ENCODE measurements at places on chromosomes 2 and 18.
A peak's percentile ranks its signal among the peaks of the same experiment; 100 is the strongest.

DNA sequence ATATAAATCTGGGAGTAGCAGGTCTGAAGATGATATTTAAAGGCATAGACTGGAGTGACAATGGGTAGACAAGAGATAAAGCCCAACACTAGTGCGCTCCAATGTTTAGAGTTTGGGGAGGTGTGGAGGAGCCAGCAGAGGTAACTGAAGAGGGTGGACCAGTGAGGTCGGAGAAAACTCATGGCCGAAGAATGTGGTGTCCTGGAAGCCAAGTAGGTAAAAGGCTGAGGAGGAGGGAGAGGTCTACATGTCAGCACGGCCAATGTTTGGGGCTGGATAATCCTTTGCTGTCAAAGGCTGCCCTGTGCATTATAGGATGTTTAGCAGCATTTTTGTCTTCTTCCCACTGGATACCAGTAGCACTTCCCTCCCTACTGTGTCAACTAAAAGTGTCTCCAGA is 78.8 kb upstream of the KCNE4 start:
- no peak for DNase-seq

DNA sequence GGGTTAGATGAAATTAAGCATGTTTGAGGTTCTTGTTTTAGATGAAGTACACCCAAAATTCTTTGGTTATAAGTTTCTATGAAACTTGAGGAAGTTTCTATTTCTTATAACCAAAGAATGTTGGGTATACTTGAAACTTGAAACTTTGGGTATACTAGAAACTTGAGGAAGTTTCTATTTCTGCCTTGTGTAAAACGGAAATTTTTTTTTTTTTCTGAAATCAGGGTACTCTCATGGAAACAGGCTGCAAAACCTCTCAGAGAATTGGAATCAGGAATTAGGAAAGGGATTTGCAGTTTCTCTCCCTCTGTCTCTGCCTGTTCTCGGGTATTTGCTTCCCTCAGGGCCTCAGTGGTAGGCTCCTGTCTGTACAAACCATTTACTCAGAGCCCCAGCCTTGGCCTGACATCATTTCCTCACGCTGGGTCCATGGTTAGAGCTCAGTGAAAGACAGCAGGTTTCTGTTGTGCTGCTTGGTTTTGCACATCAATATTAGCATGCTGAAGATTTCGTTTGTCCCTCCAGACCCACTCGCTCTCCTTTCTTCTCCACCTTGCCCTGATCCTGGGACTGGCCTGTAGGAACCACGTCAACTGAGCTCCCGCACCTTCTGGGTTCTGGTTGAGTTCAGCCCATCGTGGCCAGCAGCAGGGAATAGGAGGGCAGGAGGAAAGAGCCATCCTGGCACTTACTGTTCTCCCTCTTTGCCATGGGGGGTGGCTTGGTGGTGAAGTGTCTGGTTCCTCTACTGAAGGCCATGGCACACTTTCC is 106.4 kb downstream of the POLR1A start:
- peak; percentile 75 for DNase-seq

- no peak for DNase-seq
Measured at GRCh38 chr2:101151859-101152271, 683 bp upstream of the TBC1D8 start.

DNA sequence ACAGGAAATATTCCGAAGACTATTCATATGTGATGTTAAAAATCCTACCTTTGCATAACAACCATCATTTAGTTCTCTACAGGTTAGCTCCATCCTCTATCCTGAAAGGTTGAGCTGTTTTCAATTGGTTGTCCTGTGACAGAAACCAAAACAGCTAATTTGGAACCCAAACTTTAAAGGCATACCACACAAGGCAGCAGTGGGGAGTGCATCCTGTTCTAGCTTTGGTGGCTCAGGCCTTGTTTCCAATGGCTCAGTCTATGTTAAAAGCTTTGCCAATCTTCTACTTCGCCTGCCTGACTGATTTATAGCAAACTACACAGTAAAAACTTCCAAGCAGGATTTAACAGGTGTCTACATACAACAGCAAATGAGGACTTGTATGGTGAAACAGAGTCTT is 3.2 kb downstream of the CD226 start:
- peak; percentile 52 for DNase-seq

- DNase-seq = no peak
Measured at GRCh38 chr2:19902216-19902740, 495 bp upstream of the TTC32 start.

- DNase-seq = peak; percentile 42
Measured at GRCh38 chr2:1644427-1644826, 99.9 kb downstream of the PXDN start.

Data from activated CD8-positive, alpha-beta memory T cell treated with anti-CD3 and anti-CD28 coated beads for 24 hours (primary cell).